ENCODE measurements at places on chromosomes 11 and 22.

DNA sequence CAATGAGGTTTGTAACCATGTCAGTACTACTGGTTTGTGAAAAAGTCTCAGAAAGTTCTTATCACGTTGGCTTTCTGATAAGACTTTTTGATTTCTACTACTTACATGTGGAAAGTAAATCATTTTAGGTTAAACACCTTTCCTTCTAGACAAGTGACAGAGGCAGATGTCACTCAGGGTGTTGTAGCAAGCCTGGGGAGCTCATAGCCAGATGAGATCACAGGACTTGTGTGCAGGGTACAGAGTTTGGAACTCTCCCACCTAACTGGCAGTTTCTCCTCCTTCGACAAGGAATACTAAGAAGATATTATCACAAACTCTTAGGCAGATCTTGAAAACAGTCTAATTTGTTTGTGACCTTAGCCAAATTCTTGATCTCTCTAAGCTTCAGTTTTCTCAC, 49.4 kb upstream of the PICALM start:
- no peak for DNase-seq

GRCh38 chr11:130909650-130910049, 6.6 kb downstream of the SNX19 start:
- DNase-seq: no peak

GRCh38 chr11:75264356-75264755, 23.8 kb downstream of the TPBGL start:
- DNase-seq: no peak

DNA sequence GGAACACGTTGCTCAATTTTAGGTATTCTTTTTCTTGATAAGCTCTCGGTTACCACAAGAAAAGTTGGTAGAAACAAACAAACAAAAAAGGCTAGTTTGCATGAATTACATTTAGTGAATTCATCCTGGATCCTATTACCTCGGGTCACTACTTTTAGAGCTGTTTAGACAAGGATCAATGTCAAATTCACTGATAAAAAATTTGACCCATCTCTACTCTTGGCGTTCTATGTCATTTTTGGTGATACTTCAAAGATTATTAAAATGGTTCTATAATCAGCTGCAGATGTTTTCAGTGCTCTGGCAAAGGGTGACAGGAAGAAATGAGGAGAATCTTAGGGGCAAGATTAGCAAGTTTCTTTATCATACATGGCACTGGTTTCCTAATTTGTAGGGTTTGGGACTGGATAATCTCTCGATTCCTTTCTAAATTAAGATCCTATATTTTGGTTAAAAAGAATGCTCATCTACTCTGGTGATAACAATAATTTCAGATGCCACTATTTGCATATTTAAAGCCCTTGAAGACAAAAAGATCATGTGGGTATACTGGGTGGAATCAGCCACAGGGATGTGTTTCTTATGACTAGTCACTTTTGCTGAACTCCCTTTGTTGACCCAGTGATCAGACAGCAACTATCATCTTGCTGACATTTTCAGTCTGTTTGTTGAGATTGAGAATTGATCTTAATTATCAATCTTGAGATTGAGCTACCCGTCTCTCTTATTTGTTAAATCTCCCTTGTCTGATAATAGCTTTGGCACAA, 442.9 kb downstream of the AASDHPPT start:
- no peak for DNase-seq

DNA sequence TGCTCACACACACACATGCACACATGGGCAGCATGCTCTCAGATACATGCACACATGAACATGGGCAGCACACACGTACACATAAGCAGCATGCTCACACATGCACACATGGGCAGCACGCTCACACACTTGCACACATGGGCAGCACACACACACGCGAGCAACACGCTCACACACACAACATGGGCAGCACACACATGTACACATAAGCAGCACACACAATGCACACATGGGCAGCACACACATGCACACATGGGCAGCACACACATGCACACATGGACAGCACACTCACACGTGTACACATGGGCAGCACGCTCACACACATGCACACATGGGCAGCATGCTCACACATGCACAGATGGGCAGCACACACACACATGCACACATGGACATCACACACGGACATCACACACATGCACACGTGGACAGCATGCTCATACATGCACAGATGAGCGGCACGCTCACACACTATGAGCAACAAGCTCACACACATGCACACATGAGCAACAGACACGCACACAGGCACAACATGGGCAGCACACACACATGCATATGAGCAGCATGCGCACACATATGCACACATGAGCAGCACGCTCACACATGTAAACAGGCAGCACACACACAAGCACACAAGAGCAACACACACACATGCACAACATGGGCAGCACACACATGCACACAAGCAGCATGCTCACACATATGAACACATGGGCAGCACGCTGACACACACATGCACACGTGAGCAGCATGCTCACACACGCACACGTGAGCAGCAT, 43.0 kb downstream of the RTN4R start:
- no peak for DNase-seq

- DNase-seq: no peak
Measured at GRCh38 chr11:105670811-105671210, 60.9 kb downstream of the GRIA4 start.

DNA sequence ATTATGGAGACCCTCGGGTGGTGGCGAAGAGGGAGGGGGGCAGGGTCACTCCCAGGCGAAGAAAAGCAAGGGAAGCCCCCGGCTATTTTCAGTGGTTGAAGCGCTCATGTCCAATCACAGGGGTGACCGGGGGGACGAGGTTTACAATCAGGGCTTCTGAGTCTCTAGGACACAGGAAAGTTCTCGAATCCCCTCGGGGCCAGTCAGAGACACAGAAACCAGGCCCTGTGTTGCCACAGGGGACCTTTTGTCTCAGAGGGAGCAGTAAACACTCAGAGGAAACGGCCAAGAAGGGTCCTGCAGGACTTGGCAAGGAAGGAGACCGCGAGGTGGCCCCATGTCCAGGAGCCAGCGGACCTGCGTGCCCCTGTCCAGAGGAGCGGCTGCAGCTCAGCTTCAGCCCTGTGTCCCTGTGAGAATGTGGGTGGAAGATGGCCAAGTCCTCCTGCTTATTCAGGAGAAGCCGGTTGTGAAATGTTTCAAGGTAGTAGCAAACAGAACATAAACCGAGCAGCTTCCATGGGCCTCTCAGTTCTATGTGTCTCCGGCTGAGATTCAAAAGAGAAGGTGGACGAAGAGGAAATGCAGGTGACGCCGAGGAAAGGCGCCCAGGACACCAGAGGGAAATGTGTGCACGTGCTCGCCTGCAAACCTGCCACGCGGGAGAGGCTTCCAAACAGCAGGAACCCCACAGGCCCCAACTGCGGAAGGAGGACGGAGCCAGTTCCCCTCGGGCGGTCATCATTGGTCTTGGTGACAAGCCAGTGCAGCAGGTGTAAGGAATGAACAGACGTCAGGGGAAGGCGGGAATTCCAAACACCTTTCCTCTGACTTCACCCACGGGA, 357.6 kb downstream of the BRD1 start:
- DNase-seq: no peak

- DNase-seq: no peak
Measured at GRCh38 chr11:93059117-93059957, 89.9 kb downstream of the MTNR1B start.

- DNase-seq: no peak
Measured at GRCh38 chr11:34916843-34917770, 689 bp downstream of the PDHX start.

GRCh38 chr22:17917490-17917983, 106.8 kb downstream of the MICAL3 start:
- peak; percentile 42 for DNase-seq

GRCh38 chr22:30241576-30242371, 4.8 kb downstream of the LIF start:
- DNase-seq: no peak

GRCh38 chr11:117862019-117862725, 14.3 kb downstream of the FXYD6 start:
- DNase-seq: no peak

GRCh38 chr11:36230779-36231699, 58.2 kb downstream of the COMMD9 start:
- no peak for DNase-seq

GRCh38 chr11:68666849-68667248, 17.5 kb upstream of the GAL start:
- no peak for DNase-seq

DNA sequence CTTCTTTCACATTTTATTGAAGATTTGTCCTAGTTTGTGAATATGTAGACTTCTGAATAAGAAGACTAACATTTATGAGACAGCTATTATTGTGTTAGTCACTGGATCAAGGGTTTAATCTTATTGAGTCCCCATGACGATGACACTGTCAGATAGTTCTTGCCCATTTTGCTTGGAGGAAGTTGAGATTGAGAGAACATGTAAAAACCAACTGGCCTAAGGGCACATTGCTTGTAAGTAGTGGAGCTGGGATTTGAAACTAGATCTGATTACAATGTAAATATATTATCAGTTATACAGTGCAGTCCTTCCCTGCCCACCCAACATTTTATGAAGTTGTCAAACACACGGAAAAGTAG, 134.7 kb downstream of the HIPK3 start:
- DNase-seq: no peak

GRCh38 chr11:10934293-10934860, 76.5 kb upstream of the ZBED5 start:
- no peak for DNase-seq

DNA sequence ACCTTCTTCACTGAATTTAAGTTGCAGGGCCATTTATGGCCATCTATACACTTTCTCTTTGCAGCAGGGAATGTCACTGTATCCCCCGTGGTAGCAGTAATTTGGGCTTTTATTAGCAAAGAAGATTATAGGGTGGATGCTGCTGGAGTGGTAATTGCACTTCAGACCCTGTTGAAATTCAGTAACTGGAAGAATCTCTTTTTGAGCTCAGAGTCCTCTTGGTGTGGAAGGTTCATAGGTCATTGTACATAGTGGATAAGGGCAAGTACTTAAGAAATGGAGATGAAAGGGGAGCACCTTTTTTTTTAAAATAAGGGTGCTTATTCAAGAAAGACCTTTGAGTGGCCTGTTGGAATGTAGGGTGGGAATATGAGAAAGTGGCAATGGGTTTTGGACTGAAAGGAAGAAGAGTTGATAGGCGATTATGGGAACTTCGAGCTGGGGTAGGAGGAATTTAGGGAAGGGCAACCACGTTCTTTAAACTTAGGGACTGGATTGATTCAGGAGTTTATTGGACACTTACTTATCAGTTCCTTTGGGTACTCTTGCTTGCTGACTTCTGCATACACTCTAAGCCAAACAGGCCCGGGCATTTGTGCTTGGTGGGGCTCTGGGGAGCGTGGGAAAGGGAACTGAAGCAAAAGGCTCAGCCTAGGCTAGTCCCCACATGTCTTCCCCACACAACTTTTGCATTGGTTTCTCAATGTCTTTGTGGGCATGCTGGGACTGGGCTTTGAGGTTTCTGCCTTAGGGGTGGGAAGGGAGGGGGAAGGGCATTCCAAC, 26.5 kb downstream of the CTNND1 start:
- no peak for DNase-seq

GRCh38 chr22:25086902-25087282, 112.8 kb upstream of the CRYBB3 start:
- no peak for DNase-seq

GRCh38 chr11:130431331-130431773, 2.9 kb upstream of the ADAMTS8 start:
- peak; percentile 77 for DNase-seq

- DNase-seq: no peak
Measured at GRCh38 chr11:83779876-83780275, 493.7 kb upstream of the CCDC90B start.

DNA sequence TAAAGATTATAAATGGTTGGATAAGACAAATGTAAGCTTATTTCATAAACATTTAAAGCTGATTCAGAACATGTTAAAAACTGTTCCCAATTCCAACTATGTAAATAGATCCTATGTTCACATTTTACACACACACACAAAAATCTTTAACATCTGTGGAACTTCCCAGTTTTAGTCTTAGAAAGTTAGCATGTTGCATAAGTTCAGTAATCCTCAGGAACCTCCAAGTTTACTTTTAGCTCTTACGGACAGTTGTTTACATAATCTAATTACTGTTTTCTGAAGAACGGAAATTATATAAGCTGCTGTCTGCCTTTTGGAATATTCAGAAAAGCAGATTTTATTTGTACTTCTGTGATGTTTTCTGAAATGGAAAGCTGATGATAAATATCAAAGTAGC, 53.3 kb downstream of the PANX1 start:
- no peak for DNase-seq

DNA sequence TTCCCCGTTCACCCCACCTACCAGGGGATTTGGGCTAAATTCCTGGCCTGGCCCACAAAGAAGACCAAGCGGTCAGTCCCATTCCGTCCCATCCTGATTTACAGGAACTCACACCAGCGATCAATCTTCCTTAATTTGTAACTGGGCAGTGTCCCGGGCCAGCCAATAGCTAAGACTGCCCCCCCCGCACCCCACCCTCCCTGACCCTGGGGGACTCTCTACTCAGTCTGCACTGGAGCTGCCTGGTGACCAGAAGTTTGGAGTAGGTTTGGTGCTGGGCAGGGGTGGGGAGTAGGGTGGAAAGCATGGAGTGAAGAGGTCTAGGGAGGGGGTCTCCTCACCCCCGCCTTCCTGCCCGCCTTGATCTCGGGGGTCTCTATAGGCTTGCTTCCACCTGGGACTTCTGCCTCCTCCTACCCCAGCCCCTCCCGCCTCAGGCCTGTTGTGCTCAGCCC, at the start of gene SERPING1:
Gene SERPING1, plus strand, starts transcription at position 225 of the 455 bp plus-strand sequence. CDS start 586 bp downstream, outside the sequence.
- DNase-seq: no peak

DNA sequence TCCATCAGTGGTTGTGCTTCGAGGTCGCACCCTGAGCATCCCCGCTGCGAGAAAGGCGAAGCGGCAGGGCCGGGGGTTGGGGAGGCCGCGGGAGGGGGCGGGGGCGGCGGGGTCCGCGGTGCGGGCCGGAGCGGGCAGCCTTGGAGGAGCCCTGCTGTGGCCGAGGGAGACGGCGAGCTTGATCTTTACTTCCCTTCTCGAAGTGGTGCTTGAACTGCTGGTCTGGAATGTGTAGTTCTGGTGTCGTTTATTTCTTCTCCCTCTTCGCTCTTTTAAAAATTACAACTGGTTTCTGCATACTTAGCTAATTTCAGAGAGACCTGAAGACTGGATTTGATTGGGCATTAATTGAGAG, 1.1 kb downstream of the APLP2 start:
- DNase-seq: no peak

GRCh38 chr11:93444617-93445073, 98.5 kb downstream of the SMCO4 start:
- no peak for DNase-seq

DNA sequence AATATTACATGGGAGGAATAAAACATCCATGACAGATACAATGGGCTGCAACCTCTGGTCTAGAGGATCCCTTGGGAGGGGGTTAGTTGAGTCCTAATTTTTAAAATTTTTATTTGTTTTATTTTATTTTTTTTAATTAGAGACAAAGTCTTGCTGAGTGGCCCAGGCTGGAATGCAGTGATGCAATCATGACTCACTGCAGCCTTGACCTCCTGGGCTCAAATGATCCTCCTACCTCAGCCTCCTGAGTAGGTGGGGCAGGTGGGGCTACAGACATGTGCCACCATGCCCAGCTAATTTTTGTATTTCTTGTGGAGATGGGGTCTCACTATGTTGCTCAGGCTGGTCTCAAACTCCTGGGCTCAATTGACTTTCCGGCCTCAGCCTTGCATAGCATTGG, 43.1 kb downstream of the FDX1 start:
- DNase-seq: no peak
